ENCODE measurements at places on chromosomes 1 and 21.

DNA sequence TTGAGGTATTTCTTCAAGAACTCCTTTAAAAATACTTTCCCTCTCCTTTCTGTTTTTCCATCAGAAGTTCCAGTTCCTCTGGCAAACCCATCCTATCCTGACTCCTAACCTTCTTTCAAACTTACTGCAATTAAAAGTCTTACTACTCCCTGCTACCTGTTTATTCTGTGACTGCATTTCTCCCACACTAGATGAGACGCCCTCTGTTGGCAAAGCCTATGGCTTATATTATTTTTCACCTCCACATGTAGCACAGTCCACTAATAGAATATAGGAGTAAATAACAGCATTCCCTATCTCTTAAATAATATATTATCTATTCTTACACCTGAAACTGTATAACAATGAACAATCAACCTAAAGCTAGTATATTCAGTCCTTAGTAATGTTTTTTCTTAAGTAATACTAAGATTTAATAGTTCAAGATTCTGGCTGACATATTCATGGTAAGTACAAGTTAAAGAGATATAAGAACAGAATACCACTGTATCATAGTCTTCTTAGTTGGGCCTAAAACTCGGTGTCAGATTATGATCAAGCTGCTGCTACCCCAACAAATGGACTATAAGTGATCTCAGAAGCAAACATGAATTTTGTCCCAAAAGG lies 54.8 kb downstream of the RAB3GAP2 start:
- no peak for DNase-seq

- no peak for DNase-seq
These were observed 45.1 kb downstream of the FYB2 start for GRCh38 chr1:56774067-56774609.

GRCh38 chr1:24297187-24297851 lies 21.8 kb upstream of the GRHL3 start:
- DNase-seq = no peak

GRCh38 chr1:50833216-50833615 lies 126.9 kb downstream of the FAF1 start:
- DNase-seq = no peak

GRCh38 chr21:34691390-34692032 lies 22.7 kb downstream of the CLIC6 start:
- no peak for DNase-seq

DNA sequence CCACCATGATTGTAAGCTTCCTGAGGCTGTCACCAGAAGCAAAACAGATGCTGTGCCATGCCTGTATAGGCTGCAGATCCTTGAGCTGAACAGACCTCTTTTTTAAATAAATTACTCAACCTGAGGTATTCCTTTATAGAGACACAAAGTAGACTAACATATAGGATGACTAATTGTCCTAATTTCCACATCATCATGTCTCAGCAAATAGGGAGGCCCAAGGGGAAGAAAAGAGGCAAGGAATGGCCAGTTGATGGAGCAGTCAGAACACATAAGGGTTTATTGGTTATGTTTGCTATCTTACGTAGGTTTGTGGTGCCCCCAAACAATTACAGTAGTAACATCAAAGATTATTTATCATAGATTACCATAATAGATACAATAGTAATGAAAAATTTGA lies 126.2 kb downstream of the RASAL2 start:
- no peak for DNase-seq

GRCh38 chr1:44484155-44484688 lies 79.2 kb downstream of the RNF220 start:
- no peak for DNase-seq

DNA sequence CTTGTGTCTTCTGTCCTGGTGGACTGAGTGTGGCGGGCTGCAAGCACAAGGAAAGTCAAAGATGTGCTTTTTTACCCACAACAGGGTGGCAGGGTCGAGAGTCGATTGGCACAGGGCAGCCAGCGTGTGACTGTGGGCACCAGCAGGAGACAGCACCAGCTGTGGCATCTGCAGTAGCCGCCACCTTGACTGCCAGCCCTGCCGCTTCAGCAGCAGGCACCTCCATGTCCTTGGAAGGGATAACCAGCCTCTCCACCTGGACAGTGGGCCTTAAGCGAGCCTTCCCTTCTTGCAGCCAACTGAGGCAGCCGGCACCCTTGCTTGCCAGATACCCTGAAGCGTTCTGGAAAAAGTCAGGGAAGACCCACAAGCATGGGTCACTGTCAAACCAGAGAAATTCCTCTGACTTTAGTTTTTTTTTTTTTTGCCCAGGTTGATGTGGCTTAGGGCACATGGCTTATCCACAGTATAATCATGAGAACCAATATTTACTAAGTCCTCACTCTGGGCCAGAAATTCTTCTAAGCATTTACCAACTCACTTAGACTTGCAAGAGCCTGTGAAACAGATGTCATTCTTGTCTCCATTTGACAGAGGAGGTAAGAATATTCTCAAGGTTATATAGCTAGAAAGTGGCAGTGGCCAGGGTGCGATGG lies 30.1 kb upstream of the PTGFRN start:
- no peak for DNase-seq

GRCh38 chr1:209855623-209856022 lies 27.9 kb downstream of the UTP25 start:
- DNase-seq = no peak

DNA sequence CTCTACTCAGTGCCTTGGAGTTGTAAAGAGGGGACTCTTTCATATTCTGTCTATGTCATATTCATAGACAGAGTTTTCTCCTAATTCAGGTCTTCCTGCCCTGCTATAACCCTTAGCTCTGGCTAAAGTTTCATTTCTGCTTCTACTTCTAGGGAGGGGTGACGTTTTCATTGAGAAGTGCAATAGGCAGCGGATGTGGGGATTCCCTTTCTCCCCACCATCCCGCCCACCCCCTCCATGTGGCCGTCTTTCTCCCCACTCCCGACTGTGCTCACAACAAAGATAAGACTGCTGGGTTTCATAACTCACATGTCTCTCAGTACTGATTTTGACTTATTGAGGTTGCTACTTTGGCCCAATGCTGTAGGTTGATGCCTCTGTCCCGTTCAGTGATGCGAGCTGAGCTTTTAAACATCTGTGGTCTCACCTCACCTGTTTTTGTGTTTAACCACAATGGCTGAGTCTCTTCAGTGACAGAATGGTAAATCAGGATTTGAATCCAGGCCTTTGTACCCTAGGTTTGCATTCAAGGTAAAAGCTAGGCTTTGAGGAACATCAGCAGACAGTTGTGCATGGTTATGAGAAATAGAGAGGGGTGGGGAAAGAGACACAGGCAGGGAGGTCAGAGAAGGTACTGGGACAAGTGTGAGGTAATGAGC lies 7.8 kb upstream of the KIF14 start:
- no peak for DNase-seq

DNA sequence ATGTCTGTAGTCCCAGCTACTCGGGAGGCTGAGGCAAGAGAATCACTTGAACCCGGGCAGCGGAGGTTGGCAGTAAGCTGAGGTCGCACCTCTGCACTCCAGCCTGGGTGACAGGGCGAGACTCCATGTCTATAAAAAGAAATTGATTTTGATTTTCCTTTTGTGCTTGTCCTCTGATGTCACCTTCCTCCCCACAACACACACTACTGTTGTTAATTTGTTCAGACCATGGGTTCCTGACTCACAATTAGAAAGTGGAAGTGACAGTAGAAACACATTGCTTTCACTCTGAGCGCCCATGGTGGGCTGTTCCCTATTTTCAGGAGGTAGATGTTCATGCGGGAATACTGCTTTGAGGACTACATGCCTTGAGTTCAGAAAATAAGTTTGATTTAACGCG lies 165.5 kb upstream of the KCNJ6 start:
- DNase-seq = no peak
